ENCODE measurements at places on chromosomes 16 and 17. TPM values are rescaled to one million over a fixed set of nuclear protein-coding genes. Genes with fewer than 3 reads are reported as not detected.

The GP1BA gene
- total RNA-seq: 0.25 TPM

The PLD6 gene
- total RNA-seq: 1.7 TPM

The HOXB7 gene
- 1.4 TPM for total RNA-seq

The CNGB1 gene
- total RNA-seq: not detected

The PTX4 gene
- total RNA-seq: not detected

The C16orf92 gene
- not detected for total RNA-seq

The FBXL20 gene
- 25.5 TPM for total RNA-seq

The TBC1D3H gene
- total RNA-seq: not detected

The TLCD3B gene
- 1.7 TPM for total RNA-seq

The CBX8 gene
- 5.8 TPM for total RNA-seq

The FSCN2 gene
- total RNA-seq: 1.0 TPM

The CACNG4 gene
- not detected for total RNA-seq

The CCL5 gene
- 793 TPM for total RNA-seq

The CCDC144A gene
- total RNA-seq: 12.4 TPM

The RCVRN gene
- total RNA-seq: 1.7 TPM

The FADS6 gene
- not detected for total RNA-seq

The TNFRSF13B gene
- 7.7 TPM for total RNA-seq

Measured in natural killer cell (primary cell).